ENCODE measurements at places on chromosomes 16 and 17. TPM values are rescaled to one million over a fixed set of nuclear protein-coding genes. Genes with fewer than 3 reads are reported as not detected.

The NTN1 gene
- polyA plus RNA-seq, result 2.6 TPM

GRCh38 chr17:75693500-75694481, 26.7 kb downstream of the SAP30BP start:
- DNase-seq, result no peak

The SLC22A31 gene
- 0.24 TPM for polyA plus RNA-seq

The KRTAP4-3 gene
- polyA plus RNA-seq, result not detected

- DNase-seq, result no peak
Observed at GRCh38 chr17:13626703-13627102, 25.0 kb upstream of the HS3ST3A1 start.

GRCh38 chr16:28213396-28213795, 1.6 kb upstream of the XPO6 start:
- DNase-seq, result no peak

The PPP1R9B gene
- polyA plus RNA-seq, result 46.4 TPM

Measured in right renal cortex interstitium (tissue), 3 donors.